Pancreas (tissue), 10 donors: ENCODE measurements at places on chromosomes 6 and 20. TPM values are rescaled to one million over a fixed set of nuclear protein-coding genes. Genes with fewer than 3 reads are reported as not detected.
A peak's percentile ranks its signal among the peaks of the same experiment; 100 is the strongest.

DNA sequence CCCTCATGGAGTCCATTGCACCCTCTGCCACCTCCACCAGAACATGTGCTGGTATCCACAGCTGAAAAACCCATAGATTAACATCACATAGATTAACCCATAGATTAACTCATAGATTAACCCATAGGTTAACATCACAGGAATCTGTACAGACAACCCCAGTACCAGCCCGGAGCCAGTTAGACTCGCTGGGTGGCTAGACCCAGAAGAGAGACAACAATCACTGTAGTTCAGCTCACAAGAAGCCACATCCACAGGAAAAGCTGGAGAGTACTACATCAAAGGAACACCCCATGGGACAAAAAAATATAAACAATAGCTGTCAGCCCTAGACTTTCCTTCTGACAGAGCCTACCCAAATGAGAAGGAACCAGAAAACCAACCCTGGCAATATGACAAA, 25.1 kb downstream of the SERPINB9 start:
- no peak for DNase-seq

DNA sequence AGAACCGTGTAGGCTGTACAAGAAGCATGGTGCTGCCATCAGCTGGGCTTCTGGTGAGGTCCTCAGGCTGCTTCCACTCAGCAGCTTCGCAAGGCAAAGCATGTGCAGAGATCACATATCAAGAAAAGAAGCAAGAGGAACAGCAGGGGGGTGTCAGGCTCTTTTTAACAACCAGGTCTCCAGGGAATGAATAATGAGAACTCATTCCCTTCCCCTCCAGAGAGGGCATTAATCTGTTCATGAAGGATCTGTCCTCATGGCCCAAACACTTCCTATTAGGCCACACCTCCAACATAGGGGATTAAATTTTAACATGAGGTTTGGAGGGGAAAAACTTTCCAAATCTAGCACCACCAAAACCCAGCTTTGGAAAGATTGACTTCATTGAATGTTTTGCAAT, 20.0 kb downstream of the GINM1 start:
- DNase-seq = no peak

DNA sequence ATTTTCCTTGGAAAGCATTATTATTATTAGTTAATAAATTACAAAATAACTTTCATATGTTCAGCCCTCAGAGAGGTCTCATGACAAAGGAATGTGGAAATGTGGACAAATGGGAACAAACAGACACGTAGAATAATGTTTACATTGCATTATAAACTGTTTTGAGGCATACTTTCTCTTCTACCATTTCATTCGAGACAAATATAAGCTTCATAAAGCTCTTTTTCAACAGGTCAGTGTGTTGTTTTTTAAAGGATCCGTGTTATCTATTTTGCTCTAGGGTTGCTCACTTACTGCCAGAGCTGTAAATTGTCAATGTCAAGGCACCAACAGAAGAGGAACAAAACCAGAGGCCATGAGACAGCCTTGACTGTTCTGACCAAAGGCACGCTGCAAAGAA, 256.8 kb downstream of the PHACTR1 start:
- DNase-seq = no peak

DNA sequence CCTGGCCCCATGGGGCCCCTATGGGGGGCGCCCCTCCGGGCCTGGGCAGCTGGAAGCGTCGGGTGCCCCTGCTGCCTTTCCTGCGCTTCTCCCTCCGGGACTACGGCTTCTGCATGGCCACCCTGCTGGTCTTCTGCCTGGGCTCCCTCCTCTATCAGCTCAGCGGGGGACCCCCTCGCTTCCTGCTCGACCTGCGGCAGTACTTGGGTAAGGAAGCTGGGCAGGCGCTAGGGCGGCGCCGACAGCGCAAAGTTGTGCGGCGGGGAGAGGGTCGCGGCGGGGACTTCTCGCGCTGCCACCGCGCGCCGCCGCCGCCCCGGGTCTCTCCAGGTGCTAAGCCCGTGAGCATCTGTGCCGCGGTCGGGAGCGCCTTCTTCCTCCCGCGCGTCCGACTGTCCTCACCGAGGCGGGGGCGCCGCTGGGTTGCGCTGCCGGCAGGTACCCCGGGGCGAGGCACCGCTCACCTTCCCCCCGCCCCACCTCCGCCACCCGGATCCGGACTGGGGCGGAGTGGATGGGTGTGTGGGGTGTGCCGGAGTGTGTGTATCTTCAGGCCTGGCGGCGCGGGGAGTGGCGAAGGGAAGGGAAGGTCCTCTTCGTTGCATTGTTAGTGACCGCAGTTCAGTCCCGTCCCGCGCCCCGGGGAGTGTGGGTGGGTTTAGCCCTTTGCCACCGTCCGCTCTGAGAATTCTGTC, 788 bp downstream of the UST start:
- peak; percentile 46 for DNase-seq

DNA sequence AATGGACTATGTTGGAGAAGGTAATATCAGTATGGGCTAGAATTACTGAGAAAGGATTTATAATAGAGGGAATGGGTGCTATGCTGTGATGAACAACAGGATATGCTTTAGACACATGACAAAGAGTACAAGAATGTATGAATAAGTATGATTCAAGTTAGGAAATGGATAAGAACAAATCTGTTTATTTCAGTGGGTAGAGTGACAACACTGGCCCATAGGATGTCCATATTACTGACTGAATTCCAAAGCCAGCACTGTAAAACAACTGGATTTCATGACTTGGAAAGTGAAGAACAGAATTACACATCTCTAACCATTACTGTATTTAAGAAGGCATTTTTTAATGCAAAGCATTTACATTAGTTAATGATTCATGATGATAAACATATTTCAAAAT, 35.9 kb downstream of the EPM2A start:
- no peak for DNase-seq

DNA sequence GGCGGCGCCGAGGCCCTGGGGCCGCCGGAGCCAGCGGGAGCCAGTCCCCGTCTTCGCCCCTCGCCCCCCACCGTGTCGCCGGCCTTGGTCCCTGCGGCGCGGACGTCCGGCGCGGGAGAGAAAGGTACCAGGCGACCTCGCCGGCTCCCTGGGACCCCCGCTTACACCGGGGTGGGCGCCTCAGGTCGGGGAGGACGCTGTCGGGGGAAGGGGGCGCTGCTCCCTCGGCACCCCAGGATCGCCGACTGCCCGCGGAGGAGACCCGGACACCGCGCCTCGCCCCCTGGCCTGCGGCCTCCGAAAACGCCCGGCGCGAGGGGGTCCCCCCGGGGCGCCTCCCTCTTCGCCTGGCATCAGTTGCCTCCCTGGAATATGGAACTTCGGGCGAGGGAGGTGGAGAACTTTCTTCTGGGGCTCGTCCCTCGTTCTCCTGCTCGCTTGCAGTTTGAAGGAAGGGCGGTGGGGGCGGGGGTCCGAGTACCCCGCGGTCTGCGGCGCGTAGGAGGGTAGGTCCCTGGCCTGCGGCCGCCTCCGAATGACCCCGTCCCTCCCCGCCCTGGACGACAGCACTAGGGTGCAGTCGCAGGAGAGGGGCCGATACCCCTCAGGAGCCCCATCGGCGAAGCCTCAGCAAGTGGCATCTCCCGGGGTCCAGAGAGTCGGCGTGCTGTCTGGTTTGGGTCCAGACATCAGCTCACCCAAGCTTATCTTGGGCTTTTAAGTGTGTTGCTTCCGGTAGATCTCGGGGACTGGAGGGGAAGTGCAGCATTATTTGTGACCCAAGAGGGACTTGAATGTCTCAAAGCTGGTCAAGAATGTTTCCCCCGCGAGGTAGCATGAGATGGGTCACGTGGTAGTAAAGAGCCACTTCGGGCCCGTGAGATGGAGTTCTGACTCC, 549 bp downstream of the ANKRD6 start:
- DNase-seq = peak; percentile 85

The AIF1 gene
- 7.5 TPM for total RNA-seq
